Endothelial cell of umbilical vein (primary cell): ENCODE measurements at places on chromosomes 1 and 21. TPM values are rescaled to one million over a fixed set of nuclear protein-coding genes. Genes with fewer than 3 reads are reported as not detected.

GRCh38 chr1:30320581-30320890, 402.8 kb downstream of the MATN1 start:
- DNase-seq: no peak

DNA sequence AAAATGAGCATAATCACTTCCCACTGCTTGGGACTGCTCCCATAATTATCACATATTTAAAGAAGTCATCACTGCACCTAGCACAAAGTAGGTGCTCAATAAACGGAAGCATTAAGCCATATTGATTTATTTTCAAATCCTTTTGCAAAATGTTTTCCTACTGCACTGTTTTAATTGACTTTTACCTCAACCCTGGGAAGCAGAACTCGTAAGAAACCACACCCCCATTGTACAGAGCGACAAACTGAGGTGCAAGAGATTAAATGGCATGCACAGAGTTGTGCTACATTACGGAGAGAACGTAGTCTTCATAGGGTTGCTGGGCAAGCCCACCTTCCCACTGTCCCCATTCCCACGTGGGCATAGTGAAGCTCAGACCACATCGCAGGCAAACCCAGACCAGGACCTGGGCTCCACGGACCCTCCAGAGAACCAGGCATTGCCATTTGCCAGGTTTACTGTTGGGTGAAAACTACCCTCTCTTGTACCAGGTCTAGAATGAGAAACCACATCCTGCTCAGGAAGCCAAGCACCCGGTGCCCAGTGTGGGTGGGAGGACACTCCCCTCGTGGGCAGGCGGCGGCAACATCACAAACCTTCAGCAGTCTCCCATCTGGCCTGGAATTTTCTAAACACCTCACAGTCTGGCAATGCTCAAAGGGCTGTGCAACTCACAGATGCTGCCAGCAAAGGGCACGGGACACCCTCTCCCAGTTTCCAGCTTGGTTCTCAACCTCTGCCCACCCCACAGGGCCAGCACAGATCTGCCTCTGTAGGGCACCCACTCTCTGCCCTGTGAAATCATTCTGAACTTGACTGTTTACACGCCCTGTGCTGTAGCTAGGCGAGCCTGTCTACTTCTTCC, 8.2 kb downstream of the IFFO2 start:
- DNase-seq: no peak

DNA sequence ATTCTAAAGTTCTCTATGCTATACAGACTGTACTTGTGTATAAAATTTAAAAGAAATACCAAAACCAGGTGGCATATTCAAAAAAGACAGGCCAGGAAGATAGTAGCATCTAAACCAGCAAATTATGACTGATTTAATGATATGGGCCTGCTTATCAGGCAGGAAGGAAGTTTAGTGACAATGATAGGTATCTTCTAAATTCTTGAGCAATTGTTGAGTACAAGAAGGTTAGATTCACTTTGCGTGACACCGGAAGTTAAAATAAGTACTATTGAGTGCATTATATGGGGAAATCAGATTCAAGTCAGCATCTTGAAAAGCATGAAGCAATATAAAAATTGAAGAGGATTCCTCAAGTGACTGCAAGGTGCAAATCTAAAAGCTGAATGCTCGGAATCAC, 186.8 kb upstream of the RGS18 start:
- DNase-seq: no peak

GRCh38 chr1:88523854-88524528, 160.1 kb upstream of the PKN2 start:
- no peak for DNase-seq

SPATA46 gene
- total RNA-seq: not detected in 2 replicates

- no peak for DNase-seq
These were observed 139.1 kb upstream of the USH2A start for GRCh38 chr1:216562383-216562782.

DNA sequence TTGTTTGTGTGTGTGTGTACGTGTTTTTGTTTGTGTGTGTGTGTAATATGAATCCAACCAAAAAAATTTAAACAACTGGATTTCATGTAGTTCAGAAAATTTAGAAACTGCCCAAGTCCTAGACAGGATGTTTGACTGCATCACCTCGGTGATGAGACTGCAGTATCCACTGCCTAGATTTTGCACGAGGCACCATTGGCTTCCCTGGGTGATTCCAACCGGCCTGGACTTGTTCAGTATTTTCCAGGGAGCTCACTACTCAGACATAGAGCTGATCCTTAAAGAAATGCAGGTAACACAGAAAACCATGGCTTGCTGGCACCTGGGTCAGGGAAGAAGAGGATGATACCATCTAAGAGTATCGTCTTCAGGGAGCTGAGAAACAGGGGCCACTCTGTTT, 18.2 kb upstream of the KCNK2 start:
- DNase-seq: no peak

GRCh38 chr1:177053648-177054047, 110.9 kb downstream of the ASTN1 start:
- DNase-seq: no peak

- DNase-seq: peak; percentile 15
These were observed 80.8 kb upstream of the SLC2A1 start for GRCh38 chr1:43039228-43040055.

PADI4 gene
- total RNA-seq: not detected in 2 replicates

DNA sequence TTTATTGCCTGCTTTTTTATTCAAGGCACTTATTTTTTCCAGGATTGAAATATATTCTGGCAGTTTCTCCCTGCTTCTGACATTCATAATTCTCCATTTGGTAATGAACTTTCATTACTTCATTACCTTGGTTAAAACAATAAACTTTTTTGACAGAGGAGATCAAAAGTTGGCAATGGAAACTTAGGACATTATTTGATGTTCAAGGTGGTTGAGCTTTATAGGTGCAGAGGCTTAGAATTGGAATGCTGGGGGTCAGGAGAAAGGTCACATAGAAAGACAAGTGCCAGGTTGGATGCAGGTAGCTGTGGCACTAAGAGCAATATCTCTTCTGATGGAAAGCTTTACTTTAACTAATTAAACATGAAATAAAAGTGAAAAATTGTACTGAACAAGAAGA, 152.4 kb downstream of the SPATA46 start:
- no peak for DNase-seq

GRCh38 chr1:237736372-237737029, 154.2 kb downstream of the ZP4 start:
- no peak for DNase-seq

GRCh38 chr1:69929308-69930057, 275.9 kb downstream of the LRRC40 start:
- no peak for DNase-seq

NCMAP gene
- not detected in 2 replicates for total RNA-seq

CASQ1 gene
- not detected in 2 replicates for total RNA-seq

TCP10L gene
- total RNA-seq: not detected in 2 replicates

DNA sequence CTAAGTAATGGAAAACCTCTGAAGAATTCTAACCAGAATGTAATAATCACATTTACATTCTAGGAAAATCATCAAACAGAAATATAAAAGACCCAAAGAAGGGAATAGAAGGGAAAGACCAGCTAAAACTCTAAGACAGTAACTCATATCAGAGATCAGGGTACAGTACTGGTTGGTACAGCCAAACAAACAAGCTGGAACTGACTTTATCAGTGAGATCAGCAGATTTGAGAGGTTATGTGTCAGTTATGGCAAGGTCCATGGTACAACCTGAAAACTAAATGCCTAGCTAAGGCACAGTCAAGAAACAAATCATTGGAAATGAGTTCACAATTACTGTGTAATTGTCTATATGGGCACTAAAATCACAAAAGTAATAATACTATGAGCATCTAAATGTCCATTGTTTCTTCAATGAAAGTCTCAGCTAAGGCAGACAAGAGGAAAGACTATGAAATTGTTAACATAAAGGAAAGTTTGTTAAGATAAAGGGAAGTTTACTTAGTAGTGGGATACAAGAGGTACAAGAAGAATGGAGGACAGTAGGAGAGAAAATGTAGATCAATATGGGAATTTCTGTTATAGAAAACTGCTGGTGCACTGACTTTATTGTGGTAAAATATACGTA, 75.8 kb downstream of the TRIM33 start:
- no peak for DNase-seq

GRCh38 chr1:160070243-160071163, 543 bp upstream of the KCNJ10 start:
- DNase-seq: peak; percentile 74

GRCh38 chr1:184408580-184408979, 21.8 kb downstream of the C1orf21 start:
- no peak for DNase-seq

DNA sequence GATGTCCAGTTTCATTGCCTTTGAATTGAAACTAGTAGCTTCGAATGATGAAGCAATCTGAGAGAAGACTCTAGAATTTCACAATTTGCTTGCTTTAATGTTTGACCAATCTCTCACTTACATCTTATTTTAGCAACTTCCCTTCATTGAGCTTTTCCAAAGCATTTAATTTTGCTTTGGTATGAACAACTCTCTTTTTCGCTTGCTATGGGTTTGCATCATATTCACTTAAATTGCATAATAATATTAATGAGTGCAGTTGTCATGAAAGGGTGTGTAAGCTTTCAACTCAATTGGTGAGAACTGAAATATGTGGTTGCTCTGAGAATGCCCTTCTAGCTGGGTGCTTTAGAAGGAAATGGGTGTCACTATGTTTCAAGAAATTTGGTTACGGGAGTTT, 309.2 kb downstream of the HLX start:
- DNase-seq: no peak

HTR6 gene
- not detected in 2 replicates for total RNA-seq

RAP1GAP gene
- 0.20 TPM in 1 of 2 replicates, not detected in the other for total RNA-seq

DNA sequence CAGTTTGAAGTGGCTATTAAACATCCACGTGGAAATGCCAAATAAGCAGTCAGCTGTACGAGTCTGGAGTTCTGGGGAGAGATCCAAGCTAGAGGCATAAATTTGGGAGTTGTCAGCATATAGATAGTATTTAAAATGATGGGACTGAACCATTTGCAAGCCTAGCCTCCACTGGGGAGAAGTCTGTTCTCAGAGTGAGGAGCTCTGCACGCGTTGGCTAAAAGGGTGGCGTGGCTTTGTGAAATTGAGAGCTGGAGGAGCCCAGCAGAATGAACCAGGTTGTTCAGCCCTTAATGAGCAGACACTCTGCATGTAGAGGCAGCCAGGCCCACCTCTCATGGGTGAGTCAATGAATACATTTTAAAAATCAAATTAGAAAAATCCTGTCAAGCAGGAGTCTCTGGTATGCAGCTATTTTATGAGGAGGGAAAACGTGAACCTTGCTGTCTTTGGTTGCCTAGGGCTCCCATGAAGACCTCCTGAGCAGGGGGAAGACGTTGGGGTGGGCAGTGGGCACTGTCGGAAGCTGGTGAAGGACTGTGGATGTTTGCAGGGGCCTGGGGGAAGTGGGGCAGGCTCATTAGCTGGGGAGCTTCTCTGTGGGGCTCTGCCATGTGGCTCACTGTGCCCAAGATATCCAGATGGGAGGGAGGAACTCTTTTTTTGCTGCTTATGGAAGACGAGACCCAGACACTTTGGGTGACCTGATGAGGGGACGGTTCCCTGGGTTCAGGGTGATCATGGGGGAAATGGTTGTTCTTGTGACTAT, 18.8 kb downstream of the TMCC2 start:
- DNase-seq: no peak

AK5 gene
- total RNA-seq: 3.3 and 7.5 TPM in 2 replicates

- peak; percentile 20 for DNase-seq
These were observed 67.1 kb upstream of the PTGFRN start for GRCh38 chr1:116842654-116843053.

- no peak for DNase-seq
These were observed 16.5 kb upstream of the CFHR5 start for GRCh38 chr1:196960854-196961253.

GRCh38 chr1:60133848-60134247, 60.3 kb upstream of the C1orf87 start:
- DNase-seq: no peak

DNA sequence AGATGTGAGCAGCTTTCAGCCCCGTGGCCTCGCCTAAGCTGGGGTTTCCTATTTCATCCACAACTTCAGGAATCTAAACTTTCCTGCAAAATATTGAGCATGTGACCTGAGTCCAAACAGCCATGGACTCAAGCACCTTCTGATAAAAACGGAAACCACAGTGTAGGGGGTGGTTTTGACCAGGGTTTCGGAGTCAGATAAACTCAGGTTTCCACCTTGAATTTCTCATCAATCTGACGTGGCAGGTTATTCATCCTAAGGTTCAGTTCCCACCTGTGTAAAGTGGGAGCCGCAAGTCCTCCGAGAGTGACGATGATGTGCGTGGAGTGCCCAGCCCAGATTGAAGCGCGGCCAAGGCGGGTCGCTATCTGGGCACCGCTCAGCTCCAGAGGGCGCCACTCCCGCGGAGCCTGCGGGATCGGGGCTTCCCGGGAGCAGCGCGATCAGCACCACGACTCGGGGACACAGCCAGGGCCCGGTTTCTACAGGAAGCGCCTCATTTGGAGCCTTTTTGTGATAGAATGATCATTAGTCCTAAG, 871 bp upstream of the ETS2 start:
- DNase-seq: peak; percentile 72

- DNase-seq: peak; percentile 44
These were observed 24.6 kb downstream of the TRIM45 start for GRCh38 chr1:117096951-117097408.
